ENCODE measurements at places on chromosomes 7 and 10.

DNA sequence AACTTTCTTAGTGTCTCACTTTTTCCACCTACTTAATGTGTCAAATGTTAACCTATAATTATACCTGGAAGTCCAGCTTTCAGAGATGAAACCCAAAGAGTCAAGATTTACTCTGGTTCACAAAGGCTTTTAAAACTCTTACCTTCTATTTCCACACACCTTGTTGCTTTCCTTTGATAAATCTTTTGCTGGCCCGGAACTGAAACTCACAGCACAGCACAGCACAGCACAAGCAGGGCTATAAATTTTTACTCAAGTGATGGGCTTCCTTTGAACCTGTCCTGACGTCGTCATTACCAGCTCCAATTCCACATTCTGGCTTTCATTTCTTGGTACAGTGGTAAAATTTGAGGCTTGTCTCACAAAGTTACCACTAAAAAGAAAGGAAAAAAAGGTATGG is 861.0 kb downstream of the SORCS3 start:
- DNase-seq = no peak

DNA sequence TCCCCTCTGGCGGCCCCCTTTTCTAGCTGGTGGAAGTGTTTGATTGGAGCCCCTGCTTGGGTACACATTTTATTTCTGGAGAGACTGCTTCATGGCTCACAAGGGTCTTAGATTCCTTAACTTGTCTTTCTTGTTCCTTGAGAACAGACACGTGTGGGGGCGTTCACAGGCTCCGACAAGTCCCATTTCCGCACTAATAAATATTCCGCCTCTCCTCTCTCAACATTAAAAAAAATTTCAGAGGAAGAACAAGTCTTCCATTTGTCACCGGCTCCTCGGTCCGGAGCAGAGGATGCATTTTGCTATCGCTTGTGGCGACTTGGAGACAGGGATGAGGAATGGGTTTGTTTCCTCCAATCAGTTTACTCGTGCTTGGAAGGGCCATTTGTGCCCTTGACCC is 134.0 kb upstream of the PODXL start:
- no peak for DNase-seq

DNA sequence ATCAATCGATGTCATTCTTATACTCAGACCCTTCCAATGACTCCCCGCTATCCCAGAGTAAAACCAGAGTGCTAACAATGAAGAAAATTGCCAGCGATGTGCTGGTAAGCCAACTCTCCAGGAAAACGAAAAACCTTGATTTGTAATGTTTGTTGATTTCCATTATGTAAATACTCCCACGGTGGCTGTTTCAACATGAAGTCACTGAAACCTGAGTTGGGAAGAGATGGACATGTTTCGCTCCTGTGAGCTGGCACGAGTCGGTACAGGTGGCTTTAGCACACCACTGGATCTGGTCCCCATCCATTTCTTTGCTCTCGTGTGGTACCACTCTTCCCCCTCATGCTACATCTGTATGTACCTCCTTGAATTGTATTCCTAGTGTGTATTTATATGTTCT is 52.9 kb downstream of the AP3M1 start:
- DNase-seq = no peak

GRCh38 chr10:75043256-75044131 is 68.0 kb upstream of the SAMD8 start:
- DNase-seq = no peak

GRCh38 chr7:136530831-136531230 is 337.6 kb upstream of the CHRM2 start:
- no peak for DNase-seq

- DNase-seq = no peak
These were observed 426.5 kb downstream of the RPS24 start for GRCh38 chr10:78460204-78460603.

- no peak for DNase-seq
These were observed 34.1 kb upstream of the NOBOX start for GRCh38 chr7:144437370-144438191.

DNA sequence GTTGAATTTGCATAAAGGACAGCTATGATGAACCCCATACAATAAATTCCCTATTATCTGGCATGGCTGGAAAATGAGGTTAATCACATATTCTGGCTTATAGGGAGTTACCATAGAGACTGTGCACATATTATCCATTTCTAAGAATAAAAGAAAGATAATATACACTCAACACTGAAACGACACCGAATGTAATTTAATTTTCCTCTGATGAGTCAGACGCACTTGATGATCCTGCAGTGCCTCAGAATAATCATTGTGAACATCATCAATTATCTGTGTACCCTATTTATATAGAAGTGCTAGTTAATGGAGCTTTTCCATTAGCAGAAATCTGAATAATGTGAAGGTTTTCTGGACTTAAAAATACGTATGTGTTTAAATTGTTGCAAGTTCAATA is 60.2 kb downstream of the SGCE start:
- no peak for DNase-seq

- no peak for DNase-seq
These were observed 14.2 kb downstream of the DUSP5 start for GRCh38 chr10:110511734-110512449.

GRCh38 chr10:23362879-23363792 is 18.5 kb upstream of the C10orf67 start:
- no peak for DNase-seq

DNA sequence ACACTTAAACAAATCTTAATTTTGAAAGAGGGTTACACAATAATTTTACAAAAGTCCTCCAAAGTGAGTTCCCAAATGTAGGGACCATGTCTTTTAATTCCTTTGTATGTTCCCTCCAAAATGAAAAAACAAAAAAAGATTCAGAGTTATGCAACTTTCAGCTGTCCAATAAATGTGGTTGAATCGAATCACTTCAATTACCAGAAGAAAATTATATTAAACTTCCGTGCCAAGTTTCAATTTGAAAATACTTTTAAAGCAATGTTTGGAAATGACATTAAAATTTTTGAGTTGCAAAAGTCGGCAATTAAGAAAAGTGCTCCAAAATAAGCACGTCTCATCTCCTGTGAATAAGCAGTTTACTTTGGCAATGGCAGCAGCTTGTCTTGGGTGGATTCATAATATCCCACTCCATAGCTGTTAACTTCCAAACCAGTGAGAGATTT is 60.3 kb upstream of the C1GALT1 start:
- DNase-seq = no peak

DNA sequence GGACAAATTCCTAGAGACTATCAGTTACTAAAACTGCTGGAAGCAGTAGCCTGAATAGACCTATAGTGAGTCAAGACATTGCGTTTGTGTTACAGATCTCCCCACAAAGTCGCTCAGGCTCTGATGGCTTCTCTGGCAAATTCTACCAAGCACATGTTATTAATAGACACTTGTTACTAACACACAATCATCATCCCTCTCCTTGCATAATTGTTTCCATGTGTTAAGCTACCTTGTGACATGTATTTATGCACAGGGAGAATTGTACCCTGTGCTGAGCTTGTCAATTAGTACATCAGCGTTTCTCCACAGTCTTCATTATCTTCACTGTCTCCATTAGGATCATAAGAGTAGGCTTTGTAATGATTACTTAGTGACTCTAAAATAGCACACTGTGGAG is 31.2 kb downstream of the DYNC2I1 start:
- DNase-seq = no peak

DNA sequence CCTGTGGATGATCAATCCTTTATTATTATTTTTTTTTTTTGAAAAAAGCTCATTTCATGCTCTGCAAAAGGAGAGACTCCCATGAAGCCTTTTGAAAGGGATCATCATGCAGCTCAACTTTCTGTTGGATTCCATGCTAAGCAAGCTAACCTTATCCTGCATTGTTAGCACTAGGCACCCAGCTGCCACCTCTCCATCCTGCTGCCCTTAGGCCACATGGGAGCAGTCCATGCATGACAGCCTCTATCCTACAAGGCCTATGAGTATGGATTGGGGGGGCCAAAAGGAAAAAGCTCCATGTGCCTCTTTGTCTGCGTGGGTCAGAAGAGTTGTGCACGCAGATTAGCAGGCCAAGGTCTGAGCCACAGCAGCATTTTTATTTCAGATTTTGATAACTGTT is 19.2 kb downstream of the SMNDC1 start:
- DNase-seq = no peak

DNA sequence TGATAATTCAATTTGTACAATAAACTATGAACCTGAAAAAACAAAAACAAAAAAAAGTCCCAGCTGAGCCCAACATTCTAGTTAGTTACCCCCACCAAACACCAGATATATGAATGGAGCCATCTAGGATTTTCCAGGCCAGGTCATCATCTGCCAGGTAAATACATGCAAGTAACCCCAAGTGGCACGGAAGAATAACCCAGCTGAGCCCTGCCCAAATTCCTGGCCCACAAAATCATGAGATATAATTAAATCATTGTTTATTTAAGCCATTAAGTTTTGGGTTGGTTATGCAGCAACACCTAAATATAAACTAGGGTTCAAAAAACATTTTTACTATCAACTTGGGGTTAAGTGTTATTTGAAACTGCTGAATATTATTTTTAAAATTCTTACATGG is 19.0 kb downstream of the PARD3 start:
- no peak for DNase-seq

DNA sequence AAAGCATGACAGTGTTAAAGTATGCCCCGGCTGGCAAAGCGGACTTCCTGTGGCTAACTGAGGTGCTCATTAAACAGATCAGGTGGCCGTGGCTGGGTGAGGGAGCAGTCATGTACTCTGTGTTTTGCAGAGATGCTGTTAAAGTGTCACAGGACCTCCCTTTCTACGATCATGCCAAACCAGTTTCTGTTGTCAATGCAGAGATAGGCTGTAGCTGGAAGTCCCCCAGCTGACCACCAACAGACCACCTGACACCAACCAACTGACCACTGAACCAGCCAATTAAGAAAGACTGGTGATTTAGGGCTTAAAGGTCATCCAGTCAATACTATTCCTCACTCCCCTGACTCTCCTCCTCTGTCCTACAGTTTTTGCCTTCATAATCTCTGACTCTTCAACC is 431.1 kb upstream of the LRGUK start:
- no peak for DNase-seq

- no peak for DNase-seq
These were observed 122.1 kb downstream of the BTAF1 start for GRCh38 chr10:92045641-92046106.

GRCh38 chr7:27200761-27201579 is 1.1 kb upstream of the HOXA13 start:
- no peak for DNase-seq

- no peak for DNase-seq
These were observed 92.8 kb downstream of the SDK1 start for GRCh38 chr7:3393862-3394261.

GRCh38 chr10:89555688-89556445 is 20.5 kb upstream of the SLC16A12 start:
- no peak for DNase-seq

GRCh38 chr10:22610610-22611009 is 103.8 kb downstream of the PIP4K2A start:
- DNase-seq = no peak

GRCh38 chr7:104271948-104272347 is 56.5 kb upstream of the LHFPL3 start:
- DNase-seq = no peak

- DNase-seq = peak; percentile 13
These were observed 16.5 kb upstream of the PLAU start for GRCh38 chr10:73894245-73894971.

- DNase-seq = no peak
These were observed 520.2 kb upstream of the ZWINT start for GRCh38 chr10:56881218-56881617.

DNA sequence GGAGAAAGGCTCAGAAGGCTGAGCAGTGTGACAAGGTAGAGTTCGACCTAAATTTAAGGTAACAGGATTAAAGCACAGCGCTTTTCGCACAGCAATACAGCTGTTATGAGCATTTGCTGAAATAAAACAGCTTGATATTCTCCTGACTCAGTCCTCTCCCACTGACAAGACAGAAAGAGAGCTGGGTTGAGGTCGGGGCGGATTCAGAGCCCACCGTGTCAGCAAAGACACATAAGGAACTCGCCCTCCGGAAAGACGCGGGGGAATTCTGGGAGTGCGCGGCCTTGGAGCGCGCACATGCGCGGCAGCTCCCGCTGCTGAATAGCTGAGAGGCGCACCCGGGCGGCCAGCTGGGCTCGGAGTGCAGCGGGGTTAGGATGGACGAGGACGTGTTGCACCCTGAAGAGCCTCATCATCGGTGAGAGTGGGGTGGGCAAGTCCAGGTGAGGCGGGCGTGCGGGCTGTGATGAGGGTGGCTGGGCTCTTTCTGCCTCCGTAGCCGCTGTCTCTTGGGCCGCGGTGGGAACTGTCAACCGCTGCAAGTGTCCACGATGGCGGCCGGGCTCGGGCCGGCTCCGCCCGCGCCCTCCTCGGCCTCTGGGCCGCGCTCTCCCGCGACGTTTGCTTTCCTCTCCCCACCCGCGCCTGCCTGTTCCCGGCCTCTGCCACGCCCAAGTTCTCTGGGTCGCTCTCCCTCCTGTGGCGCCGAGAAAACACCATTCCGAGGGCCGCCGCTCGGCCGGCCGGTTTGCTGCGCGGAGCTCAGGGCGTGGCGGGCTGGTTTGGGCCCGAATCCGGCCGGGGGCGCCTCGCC is 120.6 kb downstream of the LYZL1 start:
- DNase-seq = peak; percentile 19

- DNase-seq = no peak
These were observed 28.0 kb downstream of the SIRT1 start for GRCh38 chr10:67912331-67912946.

- DNase-seq = no peak
These were observed 2.0 kb upstream of the PITX3 start for GRCh38 chr10:102243309-102243708.

GRCh38 chr10:34523017-34523767 is 291.9 kb downstream of the PARD3 start:
- DNase-seq = no peak

GRCh38 chr7:76063525-76063924 is 15.6 kb downstream of the MDH2 start:
- DNase-seq = no peak

- no peak for DNase-seq
These were observed 26.8 kb downstream of the CALD1 start for GRCh38 chr7:134806197-134806596.

DNA sequence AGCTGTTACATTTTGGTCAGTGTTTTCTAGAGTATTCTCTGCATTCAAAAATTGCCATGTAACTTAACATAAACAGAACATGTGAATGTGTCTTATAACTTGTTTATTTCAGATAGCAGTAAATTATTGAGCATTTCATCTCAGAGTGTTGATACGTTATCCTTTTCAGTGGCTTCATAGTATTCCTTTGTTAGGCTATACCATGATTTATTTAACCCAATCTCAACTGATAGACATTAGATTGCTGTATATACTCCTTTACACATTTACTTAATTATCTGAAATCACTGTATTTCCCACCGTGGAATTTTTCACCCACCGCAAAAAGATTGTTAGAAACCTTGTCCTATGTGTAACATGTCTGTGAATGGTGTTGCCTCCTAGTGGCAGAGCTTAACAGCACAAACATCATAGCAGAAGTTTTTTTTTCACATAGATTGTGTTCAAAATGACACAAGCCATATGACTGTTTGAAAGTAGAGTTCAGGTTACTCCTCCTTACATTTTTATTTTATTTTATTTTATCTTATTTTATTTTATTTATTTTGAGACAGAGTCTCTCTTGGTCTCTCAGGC is 21.4 kb downstream of the SLF2 start:
- DNase-seq = no peak

GRCh38 chr10:84205049-84205852 is 10.9 kb downstream of the CDHR1 start:
- peak; percentile 37 for DNase-seq

- DNase-seq = no peak
These were observed 199.2 kb downstream of the TFEC start for GRCh38 chr7:115831371-115831770.

- DNase-seq = peak; percentile 62
These were observed 3.9 kb downstream of the UBE2H start for GRCh38 chr7:129948877-129949291.

GRCh38 chr10:62433181-62433692 is 59.1 kb downstream of the ZNF365 start:
- DNase-seq = peak; percentile 24
